Uterus (tissue), 4 donors: ENCODE measurements at places on chromosomes 7 and 10.

- peak; percentile 53 for DNase-seq
Observed at GRCh38 chr10:103069453-103070331, 123.4 kb downstream of the NT5C2 start.

GRCh38 chr10:82982110-82982608 is 1107.2 kb downstream of the NRG3 start:
- DNase-seq: no peak

DNA sequence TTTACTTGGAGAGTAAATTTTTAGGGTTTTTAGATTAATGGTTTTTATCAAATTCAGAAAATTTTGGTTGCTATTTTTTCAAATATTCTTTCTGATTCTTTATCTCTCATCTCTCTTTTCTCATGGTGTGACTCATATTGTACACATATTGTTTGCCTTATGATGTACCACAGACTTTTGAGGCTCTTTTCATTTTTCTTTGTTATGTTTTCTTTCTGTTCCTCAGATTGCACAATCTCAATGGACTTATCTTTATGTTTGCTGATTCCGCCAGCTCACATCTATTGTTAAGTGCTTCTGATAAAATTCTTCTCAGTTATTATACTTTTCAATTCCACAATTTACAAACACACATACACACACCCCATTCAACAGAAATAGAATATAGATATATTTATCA is 168.2 kb upstream of the IGFBP3 start:
- DNase-seq: no peak

GRCh38 chr7:101363196-101363733 is 590 bp downstream of the COL26A1 start:
- no peak for DNase-seq

- DNase-seq: no peak
Observed at GRCh38 chr10:100021322-100021721, 11.6 kb upstream of the DNMBP start.

- no peak for DNase-seq
Observed at GRCh38 chr7:462173-463103, 57.2 kb downstream of the PDGFA start.

GRCh38 chr10:68142761-68143160 is 33.5 kb downstream of the MYPN start:
- no peak for DNase-seq

DNA sequence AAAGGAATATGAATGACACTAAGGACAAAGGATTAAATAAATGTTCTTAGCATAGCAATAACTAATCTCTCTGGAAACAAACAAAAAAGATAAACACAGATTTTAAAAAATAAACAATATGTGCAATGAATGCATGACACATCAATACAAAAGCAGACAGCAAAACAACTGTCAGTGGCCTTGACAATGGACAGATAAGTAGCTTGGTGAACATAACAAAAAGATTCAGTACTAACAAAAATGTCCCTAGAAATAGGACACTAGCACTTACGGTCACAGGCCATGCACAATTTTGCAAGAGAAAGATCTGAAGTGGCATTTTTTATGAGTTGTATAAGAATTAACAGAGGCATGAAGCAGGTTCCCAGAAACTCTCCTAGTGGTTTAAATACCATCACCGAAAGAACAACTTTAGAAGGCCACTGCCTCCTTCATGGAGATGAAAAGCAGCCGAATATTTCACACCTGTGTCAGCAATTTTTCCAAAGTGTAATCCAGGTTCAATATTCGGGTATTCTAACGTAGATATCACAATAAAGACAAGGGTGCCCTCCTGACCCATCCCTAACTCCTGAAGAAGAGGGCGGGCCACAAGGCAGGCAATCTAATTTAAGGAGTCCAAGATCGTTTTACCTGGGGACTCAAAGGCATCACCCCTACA is 231.3 kb upstream of the MKLN1 start:
- no peak for DNase-seq

GRCh38 chr7:102875700-102876295 is 37.0 kb upstream of the LRRC17 start:
- DNase-seq: no peak

- no peak for DNase-seq
Observed at GRCh38 chr7:71220210-71220695, 88.3 kb downstream of the GALNT17 start.

DNA sequence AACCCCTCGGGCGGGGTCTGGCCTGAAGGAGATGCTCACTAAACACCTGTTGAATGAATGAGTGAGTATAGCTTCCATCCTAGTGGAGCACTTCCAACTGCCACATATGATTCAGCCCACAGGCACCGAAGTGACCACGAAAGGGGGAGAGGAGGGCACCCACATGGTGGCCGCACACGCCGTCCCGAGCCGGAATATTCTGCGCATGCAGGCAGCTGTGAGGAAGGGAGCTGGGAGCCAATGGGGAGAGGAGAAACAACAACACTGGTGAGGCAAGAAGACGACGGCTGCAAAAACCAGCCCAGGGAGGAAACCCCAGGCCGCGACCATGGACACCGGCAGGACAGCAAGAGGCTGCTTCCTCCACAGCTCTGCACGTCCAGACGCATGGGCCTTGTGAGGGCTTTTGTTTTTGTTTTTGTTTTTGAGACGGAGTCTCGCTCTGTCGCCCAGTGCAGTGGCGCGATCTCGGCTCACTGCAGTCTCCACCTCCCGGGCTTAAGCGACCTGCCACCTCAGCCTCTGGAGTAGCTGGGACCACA is 67.1 kb upstream of the DNAAF5 start:
- no peak for DNase-seq

GRCh38 chr10:74079936-74080590 is 70.6 kb downstream of the AP3M1 start:
- DNase-seq: no peak

- DNase-seq: no peak
Observed at GRCh38 chr7:140674356-140674800, 1.6 kb downstream of the ADCK2 start.

DNA sequence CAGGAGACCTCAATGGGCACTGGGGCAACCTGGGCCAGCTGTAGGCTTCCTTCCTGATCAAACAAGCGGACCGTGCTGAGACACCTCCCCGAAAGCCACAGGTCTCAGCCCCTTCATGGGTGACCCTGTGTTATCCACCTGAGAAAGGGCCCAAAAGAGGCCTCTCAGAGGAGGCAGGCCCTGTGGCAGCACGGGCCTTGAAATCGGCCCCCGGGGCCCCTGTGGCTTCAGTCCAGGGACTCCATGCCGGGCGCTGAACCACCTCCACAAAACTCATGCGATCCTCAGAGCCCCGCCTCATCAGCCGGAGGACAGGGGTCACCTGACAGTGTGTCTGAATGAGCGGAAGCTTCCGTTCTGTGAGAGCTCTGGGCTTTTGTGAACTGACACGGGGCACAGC is 307.1 kb downstream of the PAXIP1 start:
- DNase-seq: no peak

DNA sequence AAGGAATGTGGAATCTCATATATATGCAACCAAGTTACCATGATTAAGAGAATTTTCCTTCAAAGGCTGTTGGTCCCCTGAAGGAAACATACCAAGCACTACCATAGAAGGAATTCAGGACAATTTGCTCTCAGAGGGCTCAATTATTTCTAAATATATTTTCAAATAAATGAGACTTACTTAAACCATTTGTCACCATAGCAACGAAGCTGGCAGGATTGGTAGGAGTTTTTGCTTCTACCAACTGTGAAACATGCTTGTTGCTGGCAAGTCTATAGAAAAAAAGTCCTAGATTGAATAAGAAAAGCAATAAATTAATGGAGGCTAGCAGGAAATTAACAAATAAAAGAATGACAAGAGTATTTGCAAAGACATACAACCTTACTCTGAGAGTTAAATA is 156.9 kb upstream of the NPSR1 start:
- no peak for DNase-seq

DNA sequence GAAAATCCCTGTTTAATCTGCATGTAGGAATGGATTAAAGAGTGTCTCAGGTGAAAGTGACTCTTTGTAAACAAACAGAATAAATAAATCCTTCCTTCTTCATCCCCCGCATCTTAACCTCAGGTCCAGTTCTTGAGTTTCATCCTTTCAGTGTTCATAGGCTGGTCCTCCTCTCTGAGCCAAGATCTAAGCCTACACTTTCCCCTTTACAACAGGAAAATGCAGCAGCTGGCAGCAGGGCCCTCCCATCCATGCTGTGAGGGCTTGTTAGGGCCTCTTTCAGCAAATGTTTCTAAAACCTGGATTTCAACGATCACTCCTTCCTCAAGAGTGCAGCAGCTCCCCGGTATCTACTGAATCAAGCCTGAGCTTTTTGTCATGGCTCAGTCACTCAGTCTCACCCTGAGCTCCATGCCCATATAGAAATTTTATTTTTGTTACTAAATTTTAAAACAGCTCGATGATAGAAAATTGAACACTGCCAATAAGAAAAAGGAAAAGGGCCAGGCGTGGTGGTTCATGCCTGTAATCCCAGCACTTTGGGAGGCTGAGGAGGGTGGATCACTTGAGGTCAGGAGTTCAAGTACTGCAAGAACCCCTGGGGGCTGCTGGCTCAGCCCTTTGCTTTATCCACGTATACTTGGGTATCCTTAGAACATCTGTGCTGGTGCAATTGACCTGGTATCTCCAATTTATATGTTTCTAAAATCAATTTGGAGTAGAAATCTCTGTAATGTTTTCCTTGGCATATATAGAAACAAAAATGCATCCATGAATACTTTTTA is 15.6 kb downstream of the BLNK start:
- DNase-seq: no peak
